H9 (cell line): ENCODE measurements at places on chromosomes 6 and 20. TPM values are rescaled to one million over a fixed set of nuclear protein-coding genes. Genes with fewer than 3 reads are reported as not detected.

- no peak overlapping the region for H3K4me3 ChIP-seq
- no peaks in the 10 kb centered on the region for H3K4me1 ChIP-seq
- H3K27me3 ChIP-seq, result no peaks in the 10 kb centered on the region
- no peaks in the 10 kb centered on the region for H3K36me3 ChIP-seq
Observed at GRCh38 chr6:154595538-154595937, 85.1 kb upstream of the CNKSR3 start.

DNA sequence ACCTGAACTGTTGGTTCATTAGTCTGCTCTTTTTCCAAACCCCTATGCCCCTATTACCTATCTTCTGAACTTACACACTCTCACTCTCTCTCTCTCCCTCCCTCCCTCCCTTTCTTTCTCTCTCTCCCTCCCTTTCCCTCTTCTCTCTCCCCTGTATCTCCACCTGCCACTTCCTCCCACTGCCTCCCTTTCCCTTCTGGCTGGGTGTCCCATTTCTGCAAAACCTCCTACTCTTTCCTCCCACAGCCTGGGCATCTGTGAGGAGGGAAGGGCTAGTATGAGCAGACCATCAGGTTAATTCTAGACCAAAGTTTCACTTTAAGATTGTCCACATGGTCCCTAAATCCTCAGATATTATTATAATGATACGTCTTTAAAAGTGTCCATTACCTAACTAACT is 95.1 kb downstream of the TMEM200A start:
- H3K4me1 ChIP-seq, result no peaks in the 10 kb centered on the region
- H3K4me3 ChIP-seq, result no peak overlapping the region
- H3K36me3 ChIP-seq, result no peaks in the 10 kb centered on the region
- no peaks in the 10 kb centered on the region for H3K27me3 ChIP-seq
- no peak overlapping the region for H3K27ac ChIP-seq

GRCh38 chr6:90111387-90111786 is 185.3 kb downstream of the BACH2 start:
- H3K4me1 ChIP-seq, result no peaks in the 10 kb centered on the region; the same call in 1 of the 2 replicates
- no peaks in the 10 kb centered on the region for H3K27me3 ChIP-seq
- no peak for DNase-seq
- H3K27ac ChIP-seq, result no peak overlapping the region
- no peaks in the 10 kb centered on the region for H3K36me3 ChIP-seq

Gene SLC22A23
- 6.1 and 6.8 TPM in 2 replicates for total RNA-seq

DNA sequence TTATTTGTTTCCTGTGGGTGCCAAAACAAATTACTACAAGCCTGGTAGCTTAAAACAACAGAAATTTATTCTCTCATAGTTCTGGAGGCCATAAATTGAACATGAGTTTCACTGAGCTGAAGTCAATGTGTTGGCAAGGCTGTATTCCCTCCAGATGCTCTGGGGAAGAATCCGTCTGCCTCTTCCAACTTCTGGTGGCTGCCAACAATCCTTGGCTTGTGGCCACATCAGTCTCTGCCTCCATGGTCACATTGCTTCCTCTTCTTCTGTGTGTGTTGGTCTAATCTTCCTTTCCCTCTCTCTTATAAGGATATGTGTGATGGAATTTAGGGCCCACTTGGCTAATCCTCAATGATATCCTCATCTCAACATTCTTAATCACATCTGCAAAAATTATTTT is 92.8 kb upstream of the EPB41L1 start:
- H3K27ac ChIP-seq, result no peak overlapping the region
- no peaks in the 10 kb centered on the region for H3K4me1 ChIP-seq
- H3K27me3 ChIP-seq, result peaks cover 3% of the 10 kb centered on the region; the same call in 1 of the 2 replicates
- DNase-seq, result no peak
- H3K36me3 ChIP-seq, result no peaks in the 10 kb centered on the region
